ENCODE measurements at places on chromosomes 13 and 19. TPM values are rescaled to one million over a fixed set of nuclear protein-coding genes. Genes with fewer than 3 reads are reported as not detected.

- DNase-seq, result no peak
- peaks cover 28% of the 10 kb centered on the region for H3K4me1 ChIP-seq
- no peak overlapping the region for H3K4me3 ChIP-seq
- no peaks in the 10 kb centered on the region for H3K36me3 ChIP-seq
- no peak overlapping the region for H3K27ac ChIP-seq
Measured at GRCh38 chr19:1290703-1291651, 5.3 kb downstream of the EFNA2 start.

DNA sequence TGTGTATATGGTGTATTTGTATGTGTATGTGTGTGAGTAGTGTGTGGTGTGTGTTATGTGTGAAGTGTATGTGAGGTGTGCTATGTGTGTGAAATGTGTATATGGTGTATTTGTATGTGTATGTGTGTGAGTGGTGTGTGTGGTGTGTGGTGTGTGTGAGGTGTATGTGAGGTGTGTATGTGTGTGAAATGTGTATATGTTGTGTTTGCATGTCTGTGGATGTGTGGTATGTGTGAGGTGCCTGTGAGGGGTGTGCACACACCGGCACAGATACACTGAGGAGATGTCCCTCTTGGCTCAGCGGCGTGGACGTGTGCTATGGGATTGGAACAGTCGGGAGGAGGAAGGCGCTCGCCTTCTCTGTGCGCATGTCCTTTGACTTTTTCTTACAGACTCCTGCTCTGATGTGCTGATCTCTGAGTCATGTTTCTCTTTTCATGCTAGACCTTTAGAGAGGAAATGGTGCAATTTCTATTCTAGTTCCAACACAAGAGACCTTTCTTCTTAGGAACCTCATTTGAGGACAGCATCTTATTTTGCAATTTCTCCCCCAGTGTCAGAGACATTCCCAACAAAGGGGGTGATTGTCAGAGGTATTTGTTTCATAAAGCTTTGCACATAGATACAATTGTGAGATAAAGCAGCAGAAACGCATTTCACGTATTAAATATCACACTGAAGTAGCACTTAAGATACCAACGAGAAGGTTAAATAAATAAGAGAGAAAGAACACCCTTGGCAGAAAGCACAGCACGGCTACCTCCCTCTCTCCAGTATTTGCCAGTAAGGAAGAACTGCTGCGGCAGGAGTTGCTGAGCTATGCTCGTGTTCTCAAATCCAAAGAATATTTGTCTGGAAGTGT is 11.3 kb upstream of the TNFRSF19 start:
- no peak for DNase-seq
- H3K36me3 ChIP-seq, result no peaks in the 10 kb centered on the region
- no peak overlapping the region for H3K4me3 ChIP-seq
- no peak overlapping the region for H3K27ac ChIP-seq
- no peaks in the 10 kb centered on the region for H3K4me1 ChIP-seq
- no peaks in the 10 kb centered on the region for H3K27me3 ChIP-seq

DNA sequence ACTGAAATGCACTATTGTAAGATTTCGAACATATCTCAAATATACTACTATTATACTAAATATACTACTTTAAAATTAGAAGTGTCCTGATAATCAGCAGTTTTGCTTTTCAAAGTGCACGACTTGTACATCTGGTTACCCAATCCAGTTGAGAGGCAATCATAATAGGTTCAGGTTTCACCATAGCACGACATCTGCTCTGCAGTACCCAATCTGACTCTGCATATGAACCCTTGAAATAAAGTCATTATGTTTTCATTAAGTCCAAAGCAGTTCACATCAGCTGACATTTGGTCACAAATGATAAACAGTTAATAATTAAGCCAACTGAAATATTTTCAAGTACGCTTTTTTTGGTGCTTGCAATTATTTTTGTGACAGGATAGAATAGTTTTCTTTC is 90.6 kb downstream of the PCDH9 start:
- H3K4me3 ChIP-seq, result no peak overlapping the region
- DNase-seq, result no peak
- H3K4me1 ChIP-seq, result peaks cover 2% of the 10 kb centered on the region
- no peaks in the 10 kb centered on the region for H3K27me3 ChIP-seq
- H3K36me3 ChIP-seq, result no peaks in the 10 kb centered on the region

- H3K36me3 ChIP-seq, result 0 out of 2 replicates have a peak, but pooled peaks cover 3% of the 10 kb centered on the region
- peak overlapping the region; percentile 79 for H3K4me3 ChIP-seq
- no peaks in the 10 kb centered on the region for H3K27me3 ChIP-seq
- H3K4me1 ChIP-seq, result peaks cover 30% of the 10 kb centered on the region
- peak; percentile 90 for DNase-seq
Measured at GRCh38 chr19:18280247-18281081, 958 bp downstream of the JUND start.

The RASIP1 gene
- not detected for total RNA-seq

DNA sequence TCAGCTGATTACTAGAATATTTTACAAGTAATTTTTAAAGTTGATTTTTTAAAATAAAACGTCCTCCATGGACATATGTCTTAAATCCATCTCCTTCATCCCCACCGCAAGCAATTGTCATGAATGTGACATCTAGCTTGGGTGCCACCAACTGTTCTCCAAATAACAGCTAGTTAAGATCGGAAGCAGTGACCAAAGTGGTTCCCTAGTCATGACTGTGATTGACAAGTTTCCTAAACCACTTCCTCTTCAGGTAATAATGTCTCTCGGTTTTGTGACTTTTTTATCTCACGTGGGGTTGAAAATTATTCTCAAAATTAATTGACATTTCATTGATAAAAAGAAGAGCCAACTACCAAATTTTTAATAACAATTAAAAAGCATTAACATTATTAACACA is 135.3 kb upstream of the MIR17HG start:
- H3K4me3 ChIP-seq, result no peak overlapping the region
- no peak overlapping the region for H3K27ac ChIP-seq

GRCh38 chr13:113442354-113442984 is 10.8 kb downstream of the ADPRHL1 start:
- H3K27me3 ChIP-seq, result no peaks in the 10 kb centered on the region
- H3K36me3 ChIP-seq, result peaks cover 35% of the 10 kb centered on the region
- H3K27ac ChIP-seq, result no peak overlapping the region

The ZNF846 gene
- total RNA-seq, result 10.4 TPM

The PRODH2 gene
- total RNA-seq, result not detected

Data from Karpas-422 (cell line).